ENCODE measurements at places on chromosomes 6 and 20. TPM values are rescaled to one million over a fixed set of nuclear protein-coding genes. Genes with fewer than 3 reads are reported as not detected.

DYNLRB1 gene
- total RNA-seq: 34.8 TPM

MOG gene
- total RNA-seq: not detected

DNA sequence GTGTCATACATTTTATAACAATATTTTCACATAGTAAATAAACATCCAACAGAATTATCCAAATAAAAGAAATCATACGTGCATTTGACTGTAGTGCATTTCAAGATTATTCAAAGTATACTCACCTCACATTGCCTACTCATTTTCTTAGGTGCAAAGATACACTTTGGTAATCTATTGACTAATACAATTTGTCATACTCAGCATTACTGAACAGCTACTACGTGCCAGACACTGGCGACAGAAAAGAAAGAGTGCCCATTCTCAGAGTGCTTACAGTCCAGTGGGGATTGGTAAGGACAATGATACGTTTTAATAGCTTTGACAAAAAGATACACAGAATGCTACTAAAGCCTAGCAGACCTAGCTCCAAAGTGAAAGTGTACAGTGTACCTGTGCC, 42.0 kb downstream of the FBXL4 start:
- no peak for DNase-seq

DNA sequence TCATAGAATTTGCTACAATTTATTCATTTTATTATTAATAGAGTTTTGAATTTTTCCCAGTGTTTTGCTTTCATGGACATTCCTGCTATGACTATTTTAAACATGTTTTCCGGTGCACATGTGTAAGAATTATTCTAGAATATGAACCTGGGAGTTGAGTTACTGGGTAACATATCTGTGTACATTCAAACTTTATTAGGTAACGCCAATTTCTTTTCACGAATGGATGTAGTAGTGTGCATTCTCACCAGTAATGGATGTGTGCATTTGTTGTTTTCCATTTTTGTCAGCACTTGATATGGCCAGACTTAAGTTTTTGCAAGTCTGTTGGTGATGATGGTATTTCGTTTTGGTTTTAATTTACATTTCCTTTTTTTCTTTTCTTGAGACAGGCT, 118.8 kb downstream of the CDKAL1 start:
- no peak for DNase-seq

GRCh38 chr6:97085772-97086171, 161.2 kb downstream of the KLHL32 start:
- DNase-seq: no peak
